Mononuclear cell (primary cell): ENCODE measurements at places on chromosomes 7 and 10. TPM values are rescaled to one million over a fixed set of nuclear protein-coding genes. Genes with fewer than 3 reads are reported as not detected.

CALHM3 gene
- total RNA-seq = not detected

MRLN gene
- total RNA-seq = not detected

ABLIM1 gene
- 108 TPM for total RNA-seq

SUGCT gene
- 1.9 TPM for total RNA-seq

POLR3A gene
- total RNA-seq = 4.8 TPM

TSPAN12 gene
- not detected for total RNA-seq
